Thoracic aorta (tissue), 2 donors: ENCODE measurements at places on chromosomes 3 and 15. TPM values are rescaled to one million over a fixed set of nuclear protein-coding genes. Genes with fewer than 3 reads are reported as not detected.

- no peak for DNase-seq
These were observed 151.2 kb downstream of the MYRIP start for GRCh38 chr3:39960515-39961191.

DNA sequence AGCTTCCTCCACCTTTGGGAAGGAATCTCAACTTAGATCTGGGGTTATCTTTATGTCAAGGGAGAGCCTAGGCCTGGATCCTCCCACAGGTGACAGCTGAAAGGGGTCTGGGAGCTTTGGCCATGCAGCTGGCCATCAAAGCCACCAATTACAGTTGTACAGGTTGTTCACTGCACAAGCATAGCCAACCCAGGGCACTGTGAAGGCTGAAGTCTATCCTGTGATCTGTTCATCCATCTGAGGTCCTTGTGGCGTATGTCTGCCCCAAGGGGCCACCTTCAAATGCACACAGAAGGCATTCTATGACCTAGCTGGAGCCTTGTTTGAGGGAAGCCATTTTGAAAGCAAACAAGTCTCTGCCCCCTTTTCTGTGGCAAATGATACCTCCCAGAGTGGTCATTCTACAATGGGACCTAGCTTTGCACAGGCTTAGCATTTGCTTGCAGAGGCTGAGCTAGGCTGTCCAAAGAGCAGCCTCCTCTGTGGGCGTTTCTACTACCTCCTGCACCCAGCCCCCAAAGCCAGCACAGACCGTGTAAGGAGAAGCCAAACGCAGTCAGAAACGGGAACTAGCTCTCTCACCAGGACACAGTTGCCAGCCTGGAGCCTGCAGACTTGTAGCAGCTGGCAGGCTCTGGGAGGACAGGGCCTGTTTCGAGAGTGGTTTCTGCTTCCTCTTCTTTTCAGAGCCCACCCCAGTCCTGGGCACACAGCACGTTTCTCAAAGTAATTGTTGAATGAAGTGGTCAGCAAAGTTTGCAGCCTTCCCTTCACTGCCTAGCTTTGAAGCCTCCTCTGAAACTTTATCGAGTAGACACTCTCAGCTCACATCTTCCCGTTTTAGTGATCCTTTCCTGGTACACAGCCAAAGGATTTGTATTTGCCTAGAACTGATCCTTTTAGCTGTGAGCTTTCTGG is 157.3 kb upstream of the SMAD3 start:
- DNase-seq = no peak

DNA sequence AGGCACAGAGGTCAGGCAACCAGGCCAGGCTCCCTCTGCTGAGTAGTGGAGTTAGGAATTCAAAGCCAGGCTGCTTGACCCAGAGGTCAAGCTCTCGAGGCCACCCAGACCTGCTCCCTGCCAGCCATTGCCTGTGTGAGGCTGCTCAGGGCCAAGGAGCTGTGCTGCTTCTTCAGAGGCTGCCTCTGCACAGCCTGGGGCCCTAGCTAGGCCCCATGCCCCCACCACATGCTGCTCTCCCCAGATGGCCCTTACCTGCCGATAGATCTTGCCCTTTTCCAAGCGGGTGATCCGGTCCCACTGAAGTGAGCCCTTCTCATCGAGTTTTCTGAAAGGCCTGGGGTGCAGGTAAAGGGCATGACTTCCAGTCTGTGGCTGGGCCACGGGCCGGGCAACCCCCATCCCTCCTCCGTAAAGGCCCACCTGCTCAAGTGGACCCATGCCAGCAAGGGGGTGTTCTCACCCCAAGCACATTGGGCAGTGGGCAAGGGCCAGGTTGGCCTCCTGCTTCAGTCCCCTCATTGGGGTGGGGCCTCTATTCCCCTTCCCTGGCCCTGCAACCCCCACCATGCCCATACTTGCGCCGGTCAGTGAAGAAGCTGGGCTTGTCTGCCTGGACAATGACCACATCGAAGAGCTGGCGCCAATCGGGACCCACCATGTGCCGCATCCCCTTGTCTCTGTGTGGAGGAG is 6.5 kb downstream of the NT5DC2 start:
- no peak for DNase-seq

- DNase-seq = no peak
These were observed 605.0 kb upstream of the TBL1XR1 start for GRCh38 chr3:177802151-177802900.

Gene GANC
- total RNA-seq = 32.0 TPM

DNA sequence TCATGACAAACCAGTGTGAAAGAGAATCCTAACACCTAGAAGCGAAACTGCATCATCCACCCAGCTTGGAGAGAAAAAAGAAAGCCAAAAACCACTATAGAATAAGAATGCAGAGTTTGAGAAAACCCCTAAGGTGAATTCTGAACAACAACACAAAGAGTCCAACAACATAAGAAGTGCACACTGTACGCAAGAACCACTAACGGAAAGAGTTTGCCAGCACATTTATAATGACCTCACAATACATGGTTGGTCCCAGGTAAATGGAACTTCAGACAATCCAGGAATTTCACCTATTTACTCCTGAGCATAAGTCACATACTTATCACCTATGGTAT is 128.3 kb upstream of the BHLHE40 start:
- no peak for DNase-seq

GRCh38 chr3:37907906-37908305 is 46.2 kb downstream of the CTDSPL start:
- DNase-seq = no peak

Gene CFAP91
- total RNA-seq = not detected

DNA sequence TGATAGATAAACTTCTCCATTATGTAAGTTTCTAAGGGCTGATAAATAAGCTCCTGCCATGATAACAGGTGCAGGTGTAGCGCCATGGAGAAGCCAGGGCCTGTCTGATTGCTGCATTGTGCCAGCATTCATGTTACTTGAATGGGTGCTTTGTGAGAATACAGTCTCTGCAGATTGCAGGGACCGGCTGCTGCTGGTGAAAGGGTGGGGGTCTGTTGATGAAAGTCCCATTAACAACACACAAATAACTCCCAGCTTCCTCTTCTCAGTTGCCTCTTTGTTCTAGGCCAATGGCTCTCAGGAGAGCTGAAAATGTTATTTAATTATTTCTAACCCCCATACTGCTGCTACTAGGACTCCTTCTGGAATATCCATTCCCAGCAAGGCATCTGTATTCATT is 77.2 kb downstream of the RTP4 start:
- DNase-seq = no peak

Gene SEMA5B
- 0.14 TPM for total RNA-seq

GRCh38 chr3:110383356-110383755 is 688.3 kb upstream of the NECTIN3 start:
- DNase-seq = no peak

Gene LMAN1L
- not detected for total RNA-seq

GRCh38 chr15:48603123-48603500 is 42.4 kb downstream of the FBN1 start:
- DNase-seq = no peak

DNA sequence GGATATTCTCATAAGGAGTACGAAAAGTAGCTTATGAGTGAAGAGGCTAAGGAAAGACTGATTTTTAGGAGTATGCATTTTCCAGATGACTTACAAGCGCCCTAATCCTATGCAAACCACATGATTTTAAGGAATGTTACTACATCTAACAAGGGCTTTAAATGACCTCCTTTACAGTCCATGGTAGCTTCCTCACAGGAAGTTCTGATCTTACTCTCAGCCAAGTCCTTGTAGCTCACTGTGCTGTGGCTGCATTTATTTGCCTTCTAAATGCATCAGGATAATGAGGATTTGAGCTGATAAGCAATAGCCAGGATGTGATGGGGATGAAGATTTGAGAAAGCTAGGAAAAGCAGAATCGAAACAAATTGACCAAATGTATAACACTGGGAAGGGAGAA is 896.0 kb downstream of the MCTP2 start:
- no peak for DNase-seq

Gene PPM1L
- 13.3 TPM for total RNA-seq

DNA sequence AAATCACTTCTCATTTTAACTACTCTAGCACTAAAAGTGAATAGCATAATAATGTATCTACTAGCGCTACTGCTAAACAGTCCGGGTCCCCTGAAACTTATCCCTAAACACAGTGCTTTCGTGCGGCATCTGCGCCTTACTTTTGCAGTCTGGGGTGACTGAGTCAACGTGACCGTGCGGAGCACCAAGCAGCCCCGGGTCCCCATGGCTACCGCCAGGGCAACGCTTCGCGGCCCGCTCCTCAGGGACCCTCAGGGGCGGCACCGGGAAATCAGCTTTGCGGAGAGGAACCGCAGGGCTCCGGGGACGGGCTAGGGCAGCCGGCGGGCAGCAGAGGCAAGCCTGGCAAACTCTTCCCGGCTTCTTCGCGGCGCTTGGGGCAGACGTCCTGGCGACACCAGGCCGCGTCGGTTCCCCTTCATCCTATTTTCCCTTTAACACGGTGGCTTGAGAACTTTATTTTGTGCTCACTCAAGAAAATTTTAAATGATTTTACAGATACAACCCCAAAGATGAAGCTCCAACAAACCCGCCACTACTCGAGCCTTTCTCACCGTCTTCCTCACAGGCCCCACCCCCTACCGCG is 757 bp upstream of the DIPK2A start:
- DNase-seq = no peak

DNA sequence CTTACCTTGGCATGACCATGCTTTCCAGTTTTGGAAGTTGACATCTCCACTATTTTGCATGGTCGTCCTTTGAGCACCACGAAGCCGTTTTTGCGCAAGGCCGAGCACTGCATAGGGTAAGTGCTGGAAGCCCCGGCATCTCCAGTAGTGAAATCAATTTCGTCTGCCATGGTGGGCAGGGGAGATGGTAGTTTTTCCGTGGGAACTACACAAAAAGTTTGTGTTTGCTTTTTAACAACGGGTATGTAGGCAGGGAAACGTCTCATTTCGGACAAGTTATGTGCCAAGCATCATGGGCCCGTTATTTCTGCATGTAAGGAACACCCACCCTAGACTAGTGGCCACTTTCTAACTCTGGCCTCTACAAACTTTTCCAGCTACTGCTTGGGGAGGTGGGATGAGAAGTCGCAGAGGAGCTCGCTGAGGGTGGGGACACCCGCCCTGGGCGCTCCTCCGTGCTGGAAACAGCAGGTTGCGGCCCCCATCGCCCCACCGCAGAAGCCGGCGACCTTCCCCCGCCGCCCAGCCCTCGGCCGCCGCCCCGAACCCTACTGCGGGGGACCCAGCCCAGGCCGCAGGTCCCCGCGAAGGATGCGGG is 701 bp downstream of the EIF5A2 start:
- no peak for DNase-seq

DNA sequence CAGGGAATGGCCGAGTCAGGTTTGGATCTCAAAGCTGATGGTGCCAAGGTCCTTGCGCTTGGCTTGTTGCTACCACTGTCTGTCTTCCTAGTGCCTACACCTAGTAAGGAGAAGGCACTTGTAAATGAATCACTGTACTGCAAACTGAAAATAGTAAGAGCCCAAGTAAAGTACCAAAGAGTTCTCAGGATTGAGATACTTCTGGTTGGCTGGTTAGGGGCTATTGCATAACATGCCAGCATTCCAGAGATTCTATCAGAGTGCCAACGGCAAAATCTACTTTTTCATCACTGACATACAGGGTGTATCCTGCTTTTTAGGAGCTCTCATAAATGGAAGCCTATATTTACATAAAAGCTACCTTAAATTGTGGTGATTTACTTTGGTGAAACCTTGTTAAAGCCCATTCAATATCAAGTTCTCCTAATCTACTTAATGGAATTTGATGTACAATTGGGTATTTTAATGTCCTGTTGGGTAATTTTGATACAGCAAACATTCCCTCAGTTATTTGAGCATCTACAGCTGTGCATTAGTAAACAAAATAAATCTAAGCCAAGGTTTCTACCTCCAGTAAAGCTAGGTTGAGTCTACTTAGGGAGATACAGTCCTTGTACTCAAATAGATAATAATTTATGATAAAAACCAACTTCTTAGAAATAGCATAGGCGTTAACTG is 30.7 kb upstream of the CHD2 start:
- DNase-seq = no peak

Gene GRK7
- not detected for total RNA-seq

- DNase-seq = no peak
These were observed 6.9 kb upstream of the SKIC8 start for GRCh38 chr15:78306176-78306774.

Gene ROPN1B
- not detected for total RNA-seq

Gene GLDN
- total RNA-seq = 26.0 TPM

Gene CGGBP1
- total RNA-seq = 52.7 TPM

DNA sequence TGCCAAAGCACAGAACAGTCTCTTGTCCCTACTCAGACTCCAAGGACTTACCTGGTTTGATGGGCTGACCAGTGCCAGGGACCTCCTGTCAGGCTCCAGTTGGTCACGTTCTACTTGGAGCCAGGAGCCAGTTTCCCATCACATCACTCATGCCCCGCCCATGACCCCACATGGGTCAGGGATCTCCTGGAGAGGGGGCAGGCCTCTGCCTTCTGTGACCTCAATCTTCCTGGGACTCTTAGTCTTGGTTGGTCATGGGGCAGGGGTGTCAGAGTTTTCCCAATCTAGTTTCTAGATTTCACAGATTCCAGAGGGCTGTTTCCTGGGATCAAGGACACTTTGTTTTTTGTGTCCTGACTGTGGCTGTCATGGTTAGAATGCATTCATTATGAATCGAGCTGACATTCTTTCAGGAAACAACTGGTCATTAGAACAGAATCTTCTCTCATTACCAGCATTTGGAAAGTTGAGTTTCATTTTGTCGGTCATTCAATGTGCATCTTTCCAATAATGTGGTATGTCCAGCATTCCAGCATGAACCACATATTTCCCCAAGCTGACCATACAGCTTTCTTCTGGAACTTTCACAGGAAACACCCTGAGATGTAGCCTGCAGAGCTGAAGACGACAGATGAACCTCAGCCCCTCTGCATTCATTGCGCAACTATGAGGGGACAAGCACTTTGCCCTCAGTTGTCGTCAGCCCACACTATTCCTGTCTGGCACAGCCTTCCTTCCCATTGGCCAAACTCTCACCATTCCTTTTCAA is 19.8 kb downstream of the CYP19A1 start:
- DNase-seq = no peak

- DNase-seq = no peak
These were observed 167.3 kb upstream of the THBS1 start for GRCh38 chr15:39413558-39413957.

DNA sequence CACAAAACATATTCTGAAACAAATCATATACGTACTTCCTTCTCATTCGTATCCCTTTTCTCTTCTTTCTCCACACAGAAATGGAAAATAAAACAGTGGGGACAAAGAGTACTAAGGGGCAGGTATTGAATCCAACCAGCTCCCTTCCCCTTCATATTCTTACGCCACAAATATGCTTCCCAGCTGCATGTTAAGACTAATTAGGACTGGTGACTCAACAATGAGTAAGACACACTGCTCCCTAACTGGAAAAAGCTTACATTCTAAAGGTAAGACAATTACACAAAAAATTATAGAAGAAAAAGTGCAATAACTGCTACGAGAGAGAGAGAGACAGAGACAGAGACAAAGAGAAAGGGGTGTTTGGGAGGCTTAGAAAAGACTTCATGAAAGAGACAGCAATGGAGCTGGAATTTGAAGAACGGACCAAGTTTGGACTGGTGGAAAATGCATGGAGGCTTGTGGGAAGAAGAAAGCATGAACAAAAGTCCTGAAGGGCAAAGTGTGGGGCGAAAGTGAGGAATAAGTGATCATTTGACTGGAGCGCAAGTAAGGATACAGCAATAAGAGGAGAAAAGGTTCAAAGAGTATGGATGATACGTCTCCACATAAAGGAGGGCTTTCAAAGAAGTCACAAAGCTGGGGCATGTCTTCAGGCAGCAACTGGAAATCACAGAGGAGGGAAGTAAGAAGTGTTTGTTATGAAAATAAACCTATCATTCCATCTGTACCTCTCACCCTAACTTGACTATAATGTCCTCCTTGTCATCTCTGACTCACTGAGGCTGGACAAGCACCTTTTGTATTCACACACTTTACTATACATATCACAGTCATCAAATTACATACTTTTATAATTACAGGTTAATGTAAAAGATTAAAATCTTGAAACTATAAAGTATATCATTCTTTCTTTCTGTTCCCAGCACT is 49.2 kb downstream of the RYK start:
- no peak for DNase-seq

Gene PPP2R3A
- 18.0 TPM for total RNA-seq
